ENCODE measurements at places on chromosomes 16 and 17. TPM values are rescaled to one million over a fixed set of nuclear protein-coding genes. Genes with fewer than 3 reads are reported as not detected.

GRCh38 chr17:57604771-57605674 is 140.1 kb downstream of the CCDC182 start:
- DNase-seq, result no peak

GRCh38 chr17:56319531-56319930 is 166.3 kb downstream of the ANKFN1 start:
- DNase-seq, result peak; percentile 7

- DNase-seq, result no peak
These were observed 17.3 kb downstream of the MAP2K6 start for GRCh38 chr17:69431835-69432234.

- no peak for DNase-seq
These were observed 7.1 kb upstream of the ERCC4 start for GRCh38 chr16:13912891-13913290.

GRCh38 chr17:67388986-67389385 is 11.9 kb downstream of the PITPNC1 start:
- no peak for DNase-seq

- DNase-seq, result no peak
These were observed 12.1 kb downstream of the VMP1 start for GRCh38 chr17:59719526-59719925.

DNA sequence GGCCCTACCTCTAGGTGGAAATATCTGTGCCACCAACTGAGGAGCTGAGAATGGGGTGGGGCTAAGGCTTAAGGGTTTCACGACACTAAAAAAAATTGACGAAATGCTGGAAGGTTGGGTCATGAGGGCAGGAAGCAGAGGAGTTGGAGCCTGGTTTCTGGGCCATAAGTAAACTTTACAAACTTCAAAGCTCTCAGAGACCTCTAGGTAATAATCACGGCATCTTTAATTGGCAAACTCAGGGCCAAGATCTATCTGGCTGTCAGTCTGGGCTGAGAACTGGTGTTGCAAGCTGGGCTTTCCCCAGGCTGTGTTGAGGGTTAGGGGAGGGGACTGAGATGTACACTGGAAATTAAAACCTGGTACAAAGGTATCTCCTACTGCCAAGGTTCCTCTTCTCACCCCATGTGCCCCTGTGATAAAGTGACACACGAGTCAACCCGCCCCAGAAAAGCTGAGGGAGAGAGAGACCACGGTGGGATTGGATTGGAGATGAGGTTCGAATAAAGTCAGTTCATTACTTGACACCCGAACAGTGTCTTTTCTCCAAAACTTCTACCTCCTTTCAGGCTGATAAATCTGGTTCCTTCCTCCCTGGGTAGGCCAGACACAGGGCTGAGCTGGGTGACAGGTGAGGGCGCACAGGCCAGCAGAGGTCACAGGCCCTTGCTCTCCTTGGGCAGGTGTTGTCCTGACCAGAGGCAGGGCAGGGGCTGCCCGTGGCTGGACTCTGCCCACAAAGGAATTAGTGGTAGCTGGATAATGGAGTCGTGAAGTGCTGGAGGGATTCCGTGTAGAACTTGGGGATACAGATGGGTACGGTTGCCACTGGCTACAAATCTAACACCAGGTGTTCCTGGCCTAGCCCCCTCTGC is 4.0 kb upstream of the ZNF768 start:
- DNase-seq, result no peak

- DNase-seq, result no peak
These were observed at the start of gene MYCBPAP for GRCh38 chr17:50507871-50508572. TSS of gene MYCBPAP (plus strand) at chr17:50508439. CDS start at chr17:50508675, 236 bp downstream.

Gene GGT6
- total RNA-seq, result 0.07 TPM

GRCh38 chr17:72426321-72426720 is 305.5 kb downstream of the SOX9 start:
- DNase-seq, result no peak

Gene PDIA2
- not detected for total RNA-seq

Gene HBA2
- not detected for total RNA-seq

DNA sequence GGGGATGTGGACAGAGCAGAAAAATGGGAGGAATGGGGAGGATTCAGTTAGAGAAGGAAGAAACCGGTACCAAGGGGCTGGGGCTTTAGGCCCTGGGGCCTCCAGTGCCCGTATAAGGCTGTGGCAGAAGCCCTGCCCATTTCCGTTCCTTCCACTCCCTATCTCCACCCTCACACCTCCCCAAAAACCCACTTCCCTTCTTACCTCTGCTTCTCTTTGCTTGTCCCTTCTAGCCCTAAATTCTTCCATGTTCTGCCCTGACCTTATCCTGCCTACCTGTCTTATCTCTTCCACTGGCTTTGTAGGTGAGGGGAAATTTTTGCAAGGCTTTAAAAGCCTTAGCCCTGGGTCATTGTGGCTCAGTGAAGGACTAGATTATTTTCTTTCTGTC is 4.1 kb downstream of the RNF167 start:
- DNase-seq, result no peak

Gene NOXO1
- not detected for total RNA-seq

Gene ITGB4
- 17.8 TPM for total RNA-seq

Gene CNGB1
- not detected for total RNA-seq

DNA sequence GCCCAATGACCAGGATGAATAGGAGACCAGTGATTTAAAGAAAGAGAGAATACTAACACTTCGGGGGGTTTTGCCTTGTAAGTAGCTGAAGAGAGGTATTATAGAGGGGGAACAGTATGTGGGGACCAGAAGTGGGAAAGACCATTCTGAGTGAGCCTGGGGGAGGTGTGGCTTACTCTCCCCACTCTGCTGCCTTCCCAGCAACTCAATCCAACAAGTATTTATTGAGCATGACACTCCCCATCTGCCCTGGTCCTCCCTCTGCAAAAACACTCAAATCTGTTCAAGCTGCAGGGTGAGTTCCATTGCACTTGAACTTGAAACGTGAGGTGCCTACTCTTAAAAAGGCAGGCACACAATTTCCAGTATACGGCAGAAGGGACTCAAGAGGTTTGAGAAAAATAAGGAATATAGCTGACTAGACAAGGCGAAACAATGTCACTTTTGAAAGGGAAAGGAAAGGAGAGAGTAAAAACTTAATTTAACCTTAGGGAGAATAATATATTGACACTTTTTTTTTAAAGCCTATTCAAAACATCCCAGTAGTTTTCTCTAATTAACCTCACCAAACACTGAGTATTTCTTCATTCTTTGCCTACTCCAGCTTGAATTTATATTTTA is 8.2 kb downstream of the FAM117A start:
- no peak for DNase-seq

Gene ABCA5
- 5.5 TPM for total RNA-seq

GRCh38 chr17:6831661-6832263 is at the start of gene TEKT1:
TSS of gene TEKT1 (minus strand) at chr17:6831729. CDS start at chr17:6830376, 1,353 bp downstream.
- peak; percentile 43 for DNase-seq

Gene PRSS27
- 3.1 TPM for total RNA-seq

GRCh38 chr16:57648125-57648524 is 19.7 kb downstream of the ADGRG1 start:
- no peak for DNase-seq

Gene CDK5R1
- 16.0 TPM for total RNA-seq

Gene TP53TG3D
- total RNA-seq, result not detected

Gene KRT13
- 0.96 TPM for total RNA-seq

Gene GLTPD2
- not detected for total RNA-seq

Gene ARL5C
- not detected for total RNA-seq

Gene ABCC12
- total RNA-seq, result not detected

Gene BAIAP3
- 1.2 TPM for total RNA-seq

DNA sequence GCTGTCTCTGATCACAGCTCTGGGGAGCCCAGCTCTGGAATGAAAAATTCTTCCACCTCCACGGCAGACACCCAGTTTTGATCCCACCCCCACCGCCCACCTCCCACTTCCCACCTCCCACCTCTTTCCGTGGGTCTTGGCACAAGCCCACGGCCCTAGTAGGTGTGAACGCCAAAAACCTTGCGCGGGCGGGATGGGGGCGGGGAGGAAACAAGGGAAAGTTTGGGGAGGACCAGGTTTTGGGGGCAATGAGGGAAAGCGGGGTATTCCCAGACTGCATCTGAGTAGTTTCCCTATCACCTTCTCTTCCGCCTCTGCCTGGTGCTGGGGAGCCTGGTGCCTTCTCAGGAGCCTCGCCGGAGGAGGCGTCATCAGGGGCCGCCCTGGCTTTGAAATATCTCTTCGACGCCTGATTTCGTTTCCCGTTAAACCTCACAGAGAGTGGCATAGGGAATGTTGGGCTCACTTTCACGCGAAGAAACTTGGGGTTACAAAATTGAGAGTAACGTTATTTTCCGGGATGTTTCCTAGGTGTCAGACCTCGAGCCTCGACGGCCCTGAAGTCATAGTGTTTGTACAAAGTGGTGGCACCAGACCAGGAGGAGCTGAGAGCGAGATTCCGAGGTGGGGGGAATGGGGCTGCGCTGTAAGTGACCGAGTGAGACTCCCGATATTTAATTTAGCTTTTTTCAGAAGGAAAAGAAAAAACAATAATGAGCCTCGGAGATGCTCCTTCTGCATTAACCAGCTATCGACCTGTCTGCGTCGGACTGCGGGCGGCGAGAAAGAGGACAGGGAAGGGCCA is 1.6 kb upstream of the IRX3 start:
- no peak for DNase-seq

Gene AOC2
- 3.7 TPM for total RNA-seq

- no peak for DNase-seq
These were observed 211.7 kb upstream of the CHMP6 start for GRCh38 chr17:80779961-80780380.

Data from kidney epithelial cell (primary cell).